ENCODE measurements at places on chromosomes 11 and 22. TPM values are rescaled to one million over a fixed set of nuclear protein-coding genes. Genes with fewer than 3 reads are reported as not detected.

OR8A1 gene
- not detected for total RNA-seq

DNA sequence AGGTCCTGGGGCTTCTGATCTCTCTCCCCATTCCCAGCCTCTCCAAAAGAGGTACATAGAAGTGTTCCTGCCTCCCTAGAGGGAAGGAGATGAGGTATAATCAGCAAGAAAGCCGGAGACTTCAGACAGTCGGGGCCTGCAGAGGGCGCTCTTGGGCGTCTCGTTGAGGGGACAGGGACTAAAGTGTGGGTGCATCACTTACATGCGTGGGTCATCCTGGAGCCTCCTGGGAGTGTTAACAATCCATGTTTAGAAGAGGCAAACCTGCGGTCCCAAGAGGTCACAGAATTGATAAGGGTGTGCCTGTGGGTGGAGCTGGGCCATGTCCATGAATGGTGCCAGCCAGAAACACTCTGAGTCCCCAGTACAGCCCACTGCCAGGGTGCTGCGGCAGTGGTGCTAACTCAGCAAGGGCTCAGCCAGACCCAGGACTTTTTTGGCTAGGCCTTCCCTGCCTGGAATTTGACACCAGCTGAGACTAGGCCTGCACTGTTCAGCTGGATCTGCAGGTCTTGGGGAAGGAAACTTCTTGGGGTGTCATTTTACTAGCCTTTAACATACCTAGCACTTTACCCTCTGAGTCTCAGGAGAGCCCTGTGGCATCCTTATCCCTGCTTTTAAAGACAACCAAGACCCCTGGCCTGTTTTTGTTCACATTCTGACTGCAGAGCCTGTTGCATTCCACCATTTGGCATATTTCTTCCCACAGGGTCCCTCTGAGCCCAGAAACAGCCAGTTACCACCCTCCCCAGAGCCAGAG is 5.5 kb downstream of the YDJC start:
- H3K4me3 ChIP-seq: no peak overlapping the region
- H3K27ac ChIP-seq: peak overlapping the region; percentile 23
- peaks cover 73% of the 10 kb centered on the region for H3K4me1 ChIP-seq
- no peak for DNase-seq
- no peaks in the 10 kb centered on the region for H3K36me3 ChIP-seq
- H3K27me3 ChIP-seq: no peaks in the 10 kb centered on the region

DNA sequence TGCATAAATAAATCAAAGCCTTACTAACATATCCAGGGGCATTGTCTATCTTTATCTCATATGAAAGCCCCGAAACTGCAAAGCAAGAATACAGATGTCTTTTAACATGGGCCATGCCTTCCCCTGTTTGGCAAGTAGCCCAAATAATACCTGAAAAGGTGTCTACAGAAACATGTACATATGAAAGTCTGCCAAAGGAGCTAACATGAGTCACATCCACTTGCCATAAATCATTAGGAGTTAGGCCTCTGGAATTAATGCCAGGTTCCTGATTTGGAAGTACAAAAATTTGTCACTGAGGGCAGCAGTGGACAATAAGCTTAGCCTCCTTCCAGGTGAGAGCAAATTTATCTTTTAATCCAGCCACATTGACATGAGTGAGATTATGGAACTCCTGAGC is 85.5 kb upstream of the PGR start:
- H3K4me1 ChIP-seq: no peaks in the 10 kb centered on the region
- H3K4me3 ChIP-seq: no peak overlapping the region
- no peak overlapping the region for H3K27ac ChIP-seq
- no peaks in the 10 kb centered on the region for H3K27me3 ChIP-seq
- no peak for DNase-seq

- DNase-seq: no peak
- H3K27me3 ChIP-seq: no peaks in the 10 kb centered on the region
- no peaks in the 10 kb centered on the region for H3K36me3 ChIP-seq
- no peak overlapping the region for H3K4me3 ChIP-seq
These were observed 547.6 kb downstream of the BUD13 start for GRCh38 chr11:116225236-116225635.

BEST1 gene
- 4.4 TPM for total RNA-seq

DNA sequence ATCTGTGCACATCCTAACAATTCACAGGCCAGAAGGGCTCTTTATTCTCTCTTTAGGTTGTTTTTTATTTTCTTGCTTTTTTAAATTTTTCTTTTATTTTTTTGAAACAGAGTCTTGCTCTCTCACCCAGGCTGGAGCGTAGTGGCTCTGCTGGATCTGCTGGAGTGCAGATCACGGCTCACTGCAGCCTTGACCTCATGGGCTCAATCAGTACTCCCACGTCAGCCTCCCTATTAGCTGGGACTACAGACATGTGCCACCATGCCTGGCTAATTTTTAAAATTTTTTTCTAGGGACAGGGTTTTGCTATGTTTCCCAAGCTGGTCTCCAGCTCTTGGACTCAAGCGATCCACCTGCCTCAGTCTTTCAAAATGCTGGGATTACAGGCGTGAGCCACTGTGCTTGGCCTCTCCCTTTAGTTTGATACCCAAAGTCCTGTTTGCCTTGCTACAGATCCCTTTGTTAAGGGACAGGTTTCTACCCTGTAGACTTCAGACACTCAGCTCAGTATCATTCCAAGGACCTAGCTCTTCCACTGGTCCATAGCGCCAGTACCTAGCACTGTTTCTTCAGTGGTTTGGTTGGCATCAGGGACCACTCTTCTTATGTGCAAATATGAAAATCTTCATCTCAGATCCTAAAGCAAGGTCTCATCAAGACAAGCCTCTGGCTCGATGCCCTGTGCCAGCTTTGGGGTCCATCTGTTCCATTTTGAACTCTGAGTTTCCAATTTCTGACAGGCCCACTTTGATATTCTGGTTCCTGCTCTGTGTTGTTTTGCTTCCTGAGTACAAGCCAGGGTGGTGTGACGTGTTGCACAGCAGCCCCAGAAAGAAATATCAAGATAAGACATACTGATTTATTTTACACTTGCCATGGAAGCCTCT is 211.7 kb downstream of the FAT3 start:
- H3K36me3 ChIP-seq: no peaks in the 10 kb centered on the region
- no peak overlapping the region for H3K4me3 ChIP-seq
- H3K4me1 ChIP-seq: no peaks in the 10 kb centered on the region
- no peaks in the 10 kb centered on the region for H3K27me3 ChIP-seq
- no peak for DNase-seq

- DNase-seq: no peak
- H3K27ac ChIP-seq: peak overlapping the region; percentile 33
- H3K27me3 ChIP-seq: no peaks in the 10 kb centered on the region
- H3K4me3 ChIP-seq: no peak overlapping the region
- H3K4me1 ChIP-seq: peaks cover 13% of the 10 kb centered on the region
- H3K36me3 ChIP-seq: no peaks in the 10 kb centered on the region
These were observed 175.5 kb downstream of the ADAMTS15 start for GRCh38 chr11:130623670-130624668.

- no peak for DNase-seq
- H3K27ac ChIP-seq: no peak overlapping the region
- H3K36me3 ChIP-seq: no peaks in the 10 kb centered on the region
- no peaks in the 10 kb centered on the region for H3K4me1 ChIP-seq
- no peaks in the 10 kb centered on the region for H3K27me3 ChIP-seq
These were observed 77.7 kb downstream of the FEZ1 start for GRCh38 chr11:125418396-125418795.

- H3K27me3 ChIP-seq: no peaks in the 10 kb centered on the region
- no peak overlapping the region for H3K4me3 ChIP-seq
These were observed 119.8 kb downstream of the KCNQ1OT1 start for GRCh38 chr11:2580061-2580421.

DNA sequence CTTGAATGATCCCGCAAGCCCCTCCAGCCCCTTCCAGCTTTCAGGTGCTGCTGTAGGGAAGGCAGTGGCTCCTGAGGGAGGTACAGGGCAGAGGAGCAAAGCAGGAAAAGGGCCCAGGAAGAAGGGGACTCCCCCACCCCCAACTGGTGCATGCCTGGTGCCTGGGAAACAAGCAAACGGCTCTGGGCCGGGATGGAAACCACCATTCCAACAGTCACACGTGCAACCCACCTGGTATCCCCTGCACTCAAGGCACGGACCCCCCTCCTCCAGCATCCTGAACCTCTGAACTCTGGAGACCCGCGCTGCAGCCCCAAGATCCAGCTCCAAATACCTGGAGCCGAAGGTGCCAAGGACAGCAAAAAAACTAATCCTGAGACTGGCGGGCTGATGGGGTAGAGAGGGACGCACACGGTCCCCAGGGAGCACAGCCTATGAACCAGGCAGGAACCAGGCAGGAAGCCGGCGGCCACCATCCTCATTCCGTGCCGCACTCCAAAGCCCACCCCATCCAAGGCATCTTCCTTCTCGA is 537 bp downstream of the SCN4B start:
- H3K4me3 ChIP-seq: peak overlapping the region; percentile 39
- no peak for DNase-seq
- H3K4me1 ChIP-seq: peaks cover 17% of the 10 kb centered on the region
- no peaks in the 10 kb centered on the region for H3K36me3 ChIP-seq

DNA sequence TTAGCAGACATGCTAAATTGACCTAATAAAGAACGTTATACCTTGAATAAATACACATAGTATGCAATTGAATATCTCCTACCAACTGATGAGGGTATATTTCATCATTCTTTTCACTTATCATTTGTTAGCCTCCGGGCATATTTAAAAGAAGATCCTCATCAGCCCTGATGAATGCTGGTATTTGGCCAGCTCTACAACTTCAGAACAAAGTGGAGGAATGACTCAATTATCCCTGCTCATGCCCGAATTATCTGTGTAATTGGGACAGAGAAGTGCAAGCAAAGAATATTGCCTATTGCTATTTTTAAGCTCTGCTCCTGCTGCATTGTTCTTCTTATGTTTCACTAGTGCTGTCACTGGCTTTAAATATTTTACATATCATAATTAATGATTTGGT is 622.1 kb downstream of the METTL15 start:
- no peak for DNase-seq
- no peaks in the 10 kb centered on the region for H3K4me1 ChIP-seq
- H3K27ac ChIP-seq: no peak overlapping the region

GRCh38 chr22:32486656-32487390 is 12.2 kb downstream of the FBXO7 start:
- no peak for DNase-seq
- no peaks in the 10 kb centered on the region for H3K27me3 ChIP-seq
- no peak overlapping the region for H3K27ac ChIP-seq
- no peak overlapping the region for H3K4me3 ChIP-seq
